ENCODE measurements at places on chromosomes 11 and 22. TPM values are rescaled to one million over a fixed set of nuclear protein-coding genes. Genes with fewer than 3 reads are reported as not detected.

The BTG4 gene
- not detected for total RNA-seq

GRCh38 chr11:26688701-26689100, 33.2 kb downstream of the SLC5A12 start:
- DNase-seq, result no peak
- H3K27me3 ChIP-seq, result no peaks in the 10 kb centered on the region
- H3K4me1 ChIP-seq, result no peaks in the 10 kb centered on the region
- H3K4me3 ChIP-seq, result no peak overlapping the region

The TUBA8 gene
- total RNA-seq, result not detected

- H3K36me3 ChIP-seq, result peaks cover under 1% of the 10 kb centered on the region
- H3K4me1 ChIP-seq, result no peaks in the 10 kb centered on the region
- H3K4me3 ChIP-seq, result no peak overlapping the region
- DNase-seq, result no peak
- no peak overlapping the region for H3K27ac ChIP-seq
Measured at GRCh38 chr11:73734993-73735392, 25.9 kb downstream of the RAB6A start.

DNA sequence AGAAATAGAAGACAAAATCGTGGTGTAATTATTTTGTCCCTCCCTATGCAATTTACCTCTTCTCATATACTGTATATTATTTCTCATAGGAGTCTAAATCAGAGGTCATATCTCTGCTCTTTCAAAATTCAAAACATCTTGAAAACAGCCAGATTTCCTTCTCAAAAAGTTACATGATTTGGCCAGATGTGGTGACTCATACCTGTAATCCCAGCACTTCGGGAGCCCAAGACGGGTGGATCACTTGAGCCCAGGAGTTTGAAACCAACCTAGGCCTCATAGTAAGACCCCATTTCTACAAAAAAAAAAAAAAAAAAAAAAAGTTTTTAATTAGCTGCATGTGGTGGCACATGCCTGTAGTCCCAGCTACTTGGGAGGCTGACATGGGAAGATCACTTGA, 29.0 kb upstream of the DNAJB7 start:
- H3K36me3 ChIP-seq, result peaks cover 55% of the 10 kb centered on the region
- H3K27me3 ChIP-seq, result no peaks in the 10 kb centered on the region
- DNase-seq, result no peak
- no peak overlapping the region for H3K27ac ChIP-seq
- H3K4me3 ChIP-seq, result no peak overlapping the region
- H3K4me1 ChIP-seq, result no peaks in the 10 kb centered on the region

The EHF gene
- total RNA-seq, result not detected

- no peaks in the 10 kb centered on the region for H3K4me1 ChIP-seq
- H3K27me3 ChIP-seq, result no peaks in the 10 kb centered on the region
- no peak overlapping the region for H3K27ac ChIP-seq
- no peak overlapping the region for H3K4me3 ChIP-seq
- DNase-seq, result no peak
Measured at GRCh38 chr11:38582756-38583155, 1984.7 kb upstream of the RAG2 start.

The KRTAP5-2 gene
- not detected for total RNA-seq
